ENCODE measurements at places on chromosomes 2 and 18.

- DNase-seq = no peak
Observed at GRCh38 chr2:95023222-95023597, 2.3 kb upstream of the MAL start.

DNA sequence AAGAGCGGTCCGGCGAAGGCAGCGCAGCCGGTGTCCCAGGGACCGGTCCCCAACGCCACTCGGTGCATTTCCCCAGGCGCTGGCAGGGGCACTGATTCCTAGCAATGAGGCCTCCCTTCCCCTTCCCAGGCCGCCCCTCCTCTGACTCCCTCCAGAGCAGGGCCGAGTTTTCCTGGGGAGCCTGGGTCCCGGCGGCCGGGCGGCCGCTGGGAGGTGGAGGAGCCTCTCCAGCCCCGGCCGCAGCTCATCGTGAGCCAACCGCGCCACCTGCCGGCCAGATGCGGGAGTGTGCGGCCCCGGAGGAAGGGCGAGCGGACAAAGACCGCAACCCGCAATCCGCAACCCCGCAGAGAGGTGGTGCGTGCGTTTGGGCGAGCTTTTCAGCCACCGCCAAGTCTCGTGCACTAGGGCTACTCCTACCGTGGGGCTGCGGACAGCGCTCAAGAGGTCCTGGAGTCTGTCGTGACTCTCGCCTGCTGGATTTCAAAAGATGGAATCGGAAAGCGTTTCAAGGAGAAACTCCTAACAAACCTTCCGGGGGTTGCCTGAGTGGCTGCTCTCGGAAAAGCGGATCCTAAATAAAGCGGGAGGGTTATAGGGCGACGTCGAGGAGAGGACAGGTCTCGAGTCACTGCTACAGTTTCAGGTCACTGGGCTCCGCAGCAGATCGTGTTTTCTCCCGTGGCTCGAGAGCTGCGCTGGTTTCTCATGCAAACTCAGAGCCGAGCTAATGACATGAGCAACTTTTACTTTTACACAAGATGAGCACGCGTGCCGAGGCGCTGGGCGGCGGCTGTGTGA is 1.5 kb upstream of the EPHA4 start:
- DNase-seq = no peak

GRCh38 chr2:96195410-96196066 is 13.1 kb downstream of the STARD7 start:
- DNase-seq = no peak

DNA sequence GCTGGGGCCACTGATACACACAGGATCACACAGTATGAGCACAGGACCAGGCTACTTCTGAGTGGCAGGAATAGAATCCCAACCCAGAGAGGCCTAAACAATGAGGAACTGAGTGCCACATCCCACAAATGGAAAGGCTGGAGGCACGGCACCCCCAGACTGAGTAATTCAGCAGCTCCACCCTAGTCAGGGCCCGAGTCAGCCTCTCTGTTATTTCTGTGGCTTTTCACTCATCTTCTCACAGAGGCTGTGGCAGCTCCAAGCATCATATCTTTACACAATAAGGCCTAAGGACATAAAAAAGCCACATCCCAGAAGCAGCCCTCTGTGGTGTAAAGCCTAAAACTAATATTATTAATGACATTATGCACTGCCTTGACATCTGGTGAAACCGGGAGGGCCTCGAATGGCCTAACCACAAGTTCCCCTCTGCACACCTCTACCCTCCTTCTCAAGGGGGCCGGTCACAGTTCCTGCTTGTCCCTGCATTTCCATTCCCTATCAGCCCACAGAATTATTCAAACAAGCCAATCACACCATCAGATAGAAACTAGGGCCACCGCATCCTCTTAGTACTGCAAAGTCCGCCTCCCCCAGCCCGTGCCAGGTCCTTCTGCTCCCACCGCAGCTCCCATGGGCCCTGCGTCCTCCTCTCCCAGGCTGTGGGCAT is 12.5 kb upstream of the MAL start:
- no peak for DNase-seq

- no peak for DNase-seq
Observed at GRCh38 chr2:230254152-230254881, 28.8 kb downstream of the SP140 start.

GRCh38 chr2:50395605-50396297 is 636.2 kb downstream of the NRXN1 start:
- DNase-seq = no peak

- DNase-seq = no peak
Observed at GRCh38 chr2:118294063-118294462, 205.8 kb downstream of the INSIG2 start.

Measured in NCI-H1436 treated with DMSO at 0.1 percent for 48 hours (cell line).